ENCODE measurements at places on chromosomes 2 and 18.

DNA sequence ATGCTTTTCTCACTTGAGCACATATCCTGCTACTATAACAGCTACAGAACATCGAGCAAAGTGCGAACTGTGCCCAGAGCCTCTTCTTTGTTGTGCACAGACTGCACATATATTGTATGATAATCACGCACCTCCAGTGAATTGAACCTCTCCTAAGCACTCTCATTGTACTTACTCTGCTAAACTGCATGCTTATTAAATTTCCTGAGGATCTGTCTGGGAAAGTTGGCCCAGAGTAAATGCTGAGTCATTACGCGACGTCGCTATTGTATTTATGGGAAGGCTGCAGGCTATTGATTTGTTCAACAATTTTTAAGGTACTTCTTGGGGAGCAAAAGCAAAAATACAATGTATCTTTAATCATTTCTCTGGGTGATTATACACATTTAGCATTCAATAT is 399.6 kb upstream of the DSEL start:
- DNase-seq: no peak

DNA sequence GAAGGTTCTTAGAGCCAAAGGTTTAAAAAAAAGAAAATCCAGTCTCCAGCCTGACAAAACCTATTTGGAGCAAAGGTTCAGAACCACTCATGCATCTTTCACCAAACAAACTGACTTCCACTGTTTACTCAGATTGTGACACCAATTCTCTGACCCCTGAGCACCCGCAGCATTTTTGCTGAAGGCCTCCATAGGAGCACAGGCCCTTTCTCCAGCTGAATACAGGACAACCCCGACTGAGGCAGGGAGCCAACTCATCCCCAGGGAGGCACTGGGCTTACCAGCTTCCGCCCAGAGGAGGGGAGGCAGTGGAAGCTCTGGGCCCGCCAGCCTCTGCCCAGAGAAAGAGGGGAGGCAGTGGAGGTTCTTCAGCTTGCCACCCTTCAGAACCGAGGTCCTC is 51.0 kb upstream of the CNGA3 start:
- no peak for DNase-seq

- DNase-seq: peak; percentile 27
Observed at GRCh38 chr18:41906528-41907146, 48.4 kb upstream of the PIK3C3 start.

GRCh38 chr2:46657042-46657504 is 177.7 kb downstream of the TMEM247 start:
- DNase-seq: no peak

DNA sequence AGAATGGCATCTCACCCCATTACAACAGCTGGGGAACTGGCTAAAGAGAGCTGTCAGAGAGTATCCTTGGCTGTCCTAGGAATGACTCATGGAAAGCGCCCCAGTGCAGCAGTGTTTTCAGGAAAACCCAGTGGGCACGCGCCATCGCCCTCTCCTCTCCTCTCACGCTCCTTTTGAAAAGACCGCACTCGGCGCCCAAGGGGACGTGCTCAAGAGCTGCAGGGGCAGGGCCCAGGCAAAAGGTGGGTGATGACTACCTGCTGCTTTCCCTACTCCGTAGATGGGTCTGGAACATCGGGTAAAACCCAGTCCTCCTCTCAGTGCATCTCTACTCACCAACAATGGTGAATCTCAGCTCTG is 68.1 kb downstream of the EMILIN2 start:
- no peak for DNase-seq

GRCh38 chr2:156472686-156473085 is 36.5 kb downstream of the GPD2 start:
- no peak for DNase-seq

DNA sequence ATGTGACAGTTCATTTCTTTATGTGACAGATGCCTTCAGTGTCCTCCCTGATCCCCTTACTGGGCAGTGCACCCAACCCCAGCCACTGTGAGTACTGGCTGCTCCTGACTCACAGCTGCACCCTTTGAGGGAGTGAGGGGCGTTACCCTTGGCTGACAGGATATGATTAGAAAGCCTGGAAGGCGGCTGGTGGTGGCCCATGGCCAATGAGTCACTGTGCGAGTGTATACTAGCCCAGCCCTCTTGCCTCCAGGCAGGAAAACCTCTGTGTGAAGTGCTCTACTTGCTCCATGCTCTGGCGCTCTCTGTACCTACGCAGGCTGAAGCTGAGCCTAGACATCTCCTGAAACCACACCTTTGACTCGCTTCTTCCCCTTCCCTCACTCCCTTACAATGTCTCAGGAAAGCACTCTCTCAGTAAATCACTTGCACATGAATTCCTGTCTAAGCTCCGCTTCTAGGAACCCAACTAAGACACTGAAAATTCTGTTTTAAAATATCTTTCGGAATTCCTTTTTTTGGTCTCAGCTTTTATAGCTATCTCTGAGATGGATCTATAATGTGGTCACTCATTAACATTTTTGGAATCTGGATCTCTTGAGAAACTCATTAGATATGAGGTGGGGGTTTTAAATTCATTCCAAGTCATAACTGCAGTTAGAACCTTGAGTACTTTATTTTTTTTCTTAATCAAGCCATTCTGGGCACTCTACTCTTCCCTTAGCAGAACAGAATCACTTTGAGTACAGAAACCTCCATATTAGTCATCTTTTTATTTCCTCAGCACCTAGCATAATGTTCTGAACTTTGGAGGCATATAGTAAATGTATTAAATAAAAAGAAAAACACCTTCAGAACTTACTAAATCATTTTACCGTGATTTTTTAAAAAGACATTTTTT is 25.3 kb upstream of the STAM2 start:
- DNase-seq: no peak

GRCh38 chr2:10614939-10615338 is 74.8 kb downstream of the NOL10 start:
- DNase-seq: no peak

DNA sequence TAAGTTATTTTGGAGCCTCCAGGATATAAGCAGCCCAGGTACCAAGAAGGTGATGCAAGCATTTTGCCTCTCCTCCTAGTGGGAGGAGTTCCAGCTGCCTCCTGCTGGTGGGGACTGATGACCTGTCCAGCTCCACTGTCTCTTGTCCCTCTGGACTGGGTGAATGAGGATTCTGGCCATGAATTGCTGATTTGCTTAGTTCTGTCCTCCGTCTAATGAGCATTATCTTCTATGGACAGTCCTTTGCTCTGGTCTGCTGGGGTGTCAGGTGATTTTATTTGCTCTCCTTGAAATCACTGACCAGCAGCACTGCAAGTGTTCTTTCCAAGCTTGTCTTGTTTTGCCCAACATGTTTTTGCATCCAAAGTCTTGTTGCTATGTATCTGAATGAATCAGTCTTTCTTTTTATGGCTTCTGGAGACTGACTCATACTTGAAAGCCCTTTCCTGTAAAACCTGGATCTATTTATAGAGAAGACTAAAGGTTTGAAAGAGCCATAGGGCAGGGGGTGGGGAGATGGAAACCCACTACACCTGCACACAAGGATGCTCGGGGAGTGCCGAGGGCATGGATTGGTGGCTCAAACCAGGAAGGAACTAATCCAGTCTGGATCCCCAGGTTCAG is 40.5 kb upstream of the EFHD1 start:
- no peak for DNase-seq

- no peak for DNase-seq
Observed at GRCh38 chr2:198117406-198118041, 313.1 kb downstream of the PLCL1 start.

DNA sequence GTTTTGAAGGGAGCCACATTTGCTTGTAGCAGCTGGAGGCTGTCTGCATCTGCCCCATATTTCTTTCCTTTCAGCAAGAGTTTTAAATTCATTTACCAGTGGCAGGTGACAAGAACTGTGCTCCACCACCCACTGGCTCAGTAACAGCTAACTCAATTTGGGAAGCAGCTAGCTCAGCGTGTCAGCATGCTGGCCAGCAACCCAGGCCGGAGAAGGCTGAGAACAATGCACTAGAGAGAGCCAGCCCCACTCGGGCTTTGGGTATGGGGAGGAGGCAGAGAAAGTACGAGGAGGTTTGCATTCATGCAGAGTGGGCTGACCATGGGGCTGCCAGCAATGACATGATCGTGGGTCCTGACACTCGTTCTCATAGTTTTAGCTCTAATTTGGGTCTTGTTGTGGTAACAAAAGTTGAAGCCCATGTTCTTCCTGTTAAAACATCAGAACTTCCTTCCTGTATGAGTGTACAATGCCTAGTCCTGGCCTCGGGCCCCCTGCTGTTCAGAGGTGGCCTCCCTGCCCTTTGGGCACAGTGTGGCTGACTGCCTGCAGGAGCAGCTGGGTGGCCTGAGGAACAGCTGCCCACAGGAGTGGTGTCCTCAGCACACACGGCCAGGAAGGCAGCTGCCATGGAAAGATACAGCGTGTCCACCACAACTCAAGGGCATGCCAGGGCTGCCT is 23.0 kb downstream of the CDC42EP3 start:
- no peak for DNase-seq

GRCh38 chr2:109129356-109129920 is 433 bp downstream of the SH3RF3 start:
- no peak for DNase-seq

GRCh38 chr2:112869258-112869842 is 32.8 kb upstream of the IL1B start:
- no peak for DNase-seq

GRCh38 chr18:28045176-28045810 is 131.6 kb downstream of the CDH2 start:
- no peak for DNase-seq

GRCh38 chr2:69389271-69389670 is 2.2 kb upstream of the GFPT1 start:
- DNase-seq: no peak

DNA sequence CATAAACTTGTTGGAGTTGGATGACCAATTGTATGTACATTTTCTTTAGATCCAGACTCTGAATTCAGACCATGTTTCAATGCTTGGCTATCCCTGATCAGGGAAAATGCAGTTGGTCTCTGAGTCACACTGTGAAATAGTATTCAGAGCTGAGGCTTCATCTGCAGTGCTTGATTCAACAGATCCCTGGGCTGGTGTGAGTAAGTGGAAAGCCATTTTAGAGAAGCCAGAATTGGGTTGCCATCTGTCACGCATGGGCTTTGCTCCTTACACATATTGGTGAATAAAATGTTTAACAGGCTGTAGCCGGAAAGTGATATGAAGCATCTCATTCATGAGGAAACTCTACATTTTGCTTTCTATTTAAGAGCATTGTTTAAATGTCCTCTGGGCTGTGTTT is 50.0 kb upstream of the ACYP2 start:
- no peak for DNase-seq

- DNase-seq: no peak
Observed at GRCh38 chr2:189287982-189288521, 108.5 kb upstream of the COL5A2 start.

DNA sequence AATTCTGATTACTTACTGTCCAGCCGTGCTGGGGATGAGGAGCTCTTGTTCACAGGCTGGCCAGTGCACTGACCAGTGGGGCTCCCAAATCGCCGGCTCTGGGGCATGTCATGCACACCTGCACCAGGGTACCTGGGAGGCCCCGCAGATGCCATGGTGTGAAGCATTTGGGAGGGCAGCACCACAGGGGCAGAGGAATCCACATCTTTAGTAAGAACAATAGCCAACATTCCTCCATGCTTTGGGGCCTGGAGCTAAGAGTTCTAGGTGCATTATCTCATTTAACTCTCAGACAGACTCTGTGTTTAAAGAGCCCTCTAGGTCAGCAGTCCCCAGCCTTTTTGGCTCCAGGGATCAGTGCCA is 104.2 kb downstream of the ACKR3 start:
- DNase-seq: no peak

DNA sequence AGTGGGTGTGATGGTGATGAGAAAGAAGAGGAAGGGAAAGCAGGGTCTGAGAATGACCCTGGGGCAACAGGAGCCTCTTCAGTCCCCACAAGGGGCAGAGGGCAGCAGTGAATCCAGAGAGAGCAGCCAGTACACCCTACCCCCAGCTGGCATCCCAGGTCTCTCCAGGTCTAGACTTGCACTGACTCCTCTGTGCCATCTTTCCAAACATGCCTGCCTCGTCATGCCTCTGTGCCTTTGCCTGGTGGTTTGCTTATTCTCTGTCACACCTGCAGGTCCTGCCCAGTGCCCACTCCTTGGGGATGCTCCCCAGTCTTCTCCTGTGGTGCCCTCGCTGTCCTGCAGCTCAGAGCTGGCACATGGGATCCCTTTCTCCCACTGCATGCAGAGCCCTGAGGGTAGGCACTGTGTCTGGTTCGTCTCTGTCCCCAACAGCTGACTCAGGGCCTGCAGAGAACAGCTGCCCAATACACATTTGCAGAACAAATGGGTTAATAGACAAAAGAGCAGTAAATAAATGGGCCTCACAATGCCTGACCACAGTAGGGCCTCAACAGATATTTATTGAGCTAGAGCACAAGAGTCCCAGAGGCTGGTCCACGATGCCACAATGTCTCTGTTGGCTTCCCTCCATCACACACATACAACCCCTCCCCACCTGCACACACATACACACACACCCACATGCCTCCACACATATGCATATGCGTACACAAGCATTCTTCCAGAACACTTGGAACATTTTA is 89.8 kb downstream of the HS1BP3 start:
- DNase-seq: no peak

GRCh38 chr18:79203017-79203605 is 133.9 kb downstream of the ATP9B start:
- DNase-seq: peak; percentile 22
